ENCODE measurements at places on chromosomes 5 and 9.

DNA sequence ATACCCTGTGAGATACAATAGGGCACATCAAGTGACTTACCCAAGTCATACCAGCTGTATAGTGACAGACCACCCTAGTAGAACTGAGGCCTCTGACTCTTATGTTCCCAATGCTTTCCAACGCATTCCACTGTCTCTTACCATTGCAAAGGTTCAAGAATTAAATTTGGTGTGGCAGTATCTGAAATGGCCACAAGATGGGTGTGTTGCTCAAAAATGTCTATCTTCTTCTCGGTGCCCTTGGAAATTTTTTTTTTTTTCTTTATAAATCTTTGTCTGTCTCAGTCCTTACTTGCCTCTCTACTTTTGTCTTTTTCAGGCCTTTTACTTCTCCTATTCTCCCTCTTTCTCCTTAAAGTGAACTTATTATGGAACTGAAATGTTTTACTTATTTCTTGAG, 48.4 kb downstream of the GPR21 start:
- DNase-seq: no peak

DNA sequence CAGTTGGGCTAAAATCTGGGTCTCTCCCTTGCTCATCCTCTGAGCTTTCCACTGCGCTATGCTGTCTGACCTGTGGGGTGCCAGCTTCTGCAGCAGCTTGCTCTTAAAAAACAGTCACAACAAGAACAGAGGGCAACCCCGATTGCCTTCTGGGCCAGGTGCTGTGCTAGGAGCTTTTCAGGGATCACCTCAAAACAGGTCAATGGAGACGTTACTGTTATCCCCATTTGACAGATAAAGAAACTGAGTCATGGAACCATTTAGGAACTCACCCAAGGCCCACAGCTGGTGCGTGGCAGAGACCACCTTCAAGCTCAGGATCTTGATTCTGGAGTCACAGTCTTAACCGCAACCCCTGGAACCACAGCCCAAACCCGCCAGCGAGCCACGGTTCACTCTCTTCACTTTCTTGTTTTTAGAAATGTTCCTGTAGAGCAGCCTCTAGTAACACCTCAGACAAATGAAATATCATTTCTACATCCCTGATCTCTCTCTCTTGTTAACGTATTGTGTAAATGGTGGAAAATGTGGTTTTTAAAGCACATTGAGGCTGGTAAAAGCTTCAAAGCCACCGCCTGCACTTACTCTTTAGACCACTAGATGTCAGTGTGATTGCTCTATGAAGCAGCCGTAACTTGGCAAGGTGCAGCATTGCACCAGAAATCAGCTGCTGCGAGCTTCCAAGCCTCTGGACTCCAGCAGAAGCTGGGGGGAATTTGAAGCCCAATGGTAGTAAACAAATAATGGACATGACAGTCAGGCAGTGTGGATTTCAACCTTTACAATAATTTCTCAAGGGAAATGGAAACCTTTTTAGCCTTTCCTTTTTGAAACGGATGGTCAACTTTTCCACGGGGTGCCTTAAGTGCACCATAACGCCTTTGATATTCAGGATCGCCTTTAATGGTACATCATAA, 1.7 kb downstream of the FYB1 start:
- peak; percentile 66 for DNase-seq

- DNase-seq: no peak
Observed at GRCh38 chr9:113619491-113620376, 156.2 kb downstream of the RGS3 start.

GRCh38 chr5:79392776-79393175, 121.2 kb downstream of the HOMER1 start:
- DNase-seq: no peak

DNA sequence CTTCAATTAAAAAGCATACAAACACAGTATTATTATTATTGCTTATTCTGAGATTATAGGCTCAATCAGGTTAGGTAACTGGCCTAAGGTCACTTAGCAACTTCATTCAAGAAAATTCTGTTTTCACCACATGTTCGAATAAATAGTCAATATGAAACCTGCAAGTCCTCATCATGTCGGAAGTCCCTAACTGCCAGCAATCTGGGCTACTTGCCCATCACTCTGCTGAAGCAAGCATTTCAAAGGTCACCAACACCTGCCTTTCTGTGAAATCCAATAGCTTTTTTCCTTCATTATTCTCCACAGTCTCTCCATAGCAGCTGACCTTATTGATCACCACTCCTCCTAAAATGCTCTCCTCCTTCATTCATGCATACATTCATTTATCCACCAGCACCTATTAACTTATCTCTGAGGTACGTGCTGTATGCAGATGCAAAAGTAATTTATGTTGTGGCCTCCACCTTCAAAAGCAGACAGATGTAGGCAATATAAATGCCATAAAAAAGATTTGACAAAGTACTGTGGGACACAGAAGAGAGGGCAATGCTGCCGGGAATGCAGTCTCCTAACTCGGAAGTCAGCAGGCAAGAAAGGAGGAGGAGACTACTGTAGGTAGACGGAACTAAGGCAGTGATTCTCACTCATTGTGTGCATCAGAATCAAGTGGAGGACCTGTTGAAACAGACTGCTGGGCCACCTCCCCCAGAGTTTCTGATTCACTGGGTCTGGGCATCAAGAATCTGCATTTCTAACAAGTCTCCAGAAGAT, 310.9 kb downstream of the BNC2 start:
- DNase-seq: no peak

- DNase-seq: no peak
Observed at GRCh38 chr5:72122602-72123001, 15.3 kb downstream of the MAP1B start.

- no peak for DNase-seq
Observed at GRCh38 chr9:77606526-77606925, 41.6 kb downstream of the GNA14 start.

DNA sequence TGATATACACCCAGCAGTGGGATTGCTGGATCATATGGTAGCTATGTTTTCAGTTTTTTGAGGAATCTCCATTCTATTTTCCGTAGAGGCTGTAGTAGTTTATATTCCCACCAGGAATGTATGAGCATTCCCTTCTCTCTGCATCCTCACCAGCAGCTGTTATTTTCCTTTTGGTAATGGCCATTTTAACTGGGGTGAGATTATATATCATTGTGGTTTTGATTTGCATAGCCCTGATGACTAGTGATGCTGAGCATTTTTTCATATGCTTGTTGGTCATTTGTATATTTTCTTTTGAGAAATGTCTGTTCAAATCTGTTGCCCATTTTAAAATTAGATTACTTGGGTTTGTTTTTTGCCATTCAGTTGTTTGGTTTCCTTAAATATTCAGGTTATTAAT, 11.2 kb upstream of the PPIC start:
- DNase-seq: no peak
